ENCODE measurements at places on chromosomes 11 and 22.

DNA sequence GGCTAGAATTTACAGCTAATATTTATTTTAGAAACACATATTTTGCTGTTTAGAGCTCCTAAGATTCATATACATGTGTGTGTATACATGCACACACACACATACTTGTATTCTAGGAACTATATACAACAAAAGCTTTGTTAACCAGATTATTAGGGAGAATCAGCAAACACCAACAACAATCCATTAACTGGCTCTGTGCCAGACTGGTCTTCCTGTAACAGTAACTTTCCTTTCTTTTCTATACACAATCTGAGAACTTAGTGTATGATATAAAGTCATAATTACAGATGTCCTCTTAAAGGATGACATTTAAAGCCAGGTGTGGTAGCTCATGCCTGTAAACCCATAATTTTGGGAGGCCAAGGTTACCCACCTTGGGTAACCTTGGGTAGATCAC, 49.5 kb upstream of the CLNS1A start:
- no peak for DNase-seq

GRCh38 chr11:102647430-102647829, 22.3 kb upstream of the MMP20 start:
- DNase-seq: no peak

DNA sequence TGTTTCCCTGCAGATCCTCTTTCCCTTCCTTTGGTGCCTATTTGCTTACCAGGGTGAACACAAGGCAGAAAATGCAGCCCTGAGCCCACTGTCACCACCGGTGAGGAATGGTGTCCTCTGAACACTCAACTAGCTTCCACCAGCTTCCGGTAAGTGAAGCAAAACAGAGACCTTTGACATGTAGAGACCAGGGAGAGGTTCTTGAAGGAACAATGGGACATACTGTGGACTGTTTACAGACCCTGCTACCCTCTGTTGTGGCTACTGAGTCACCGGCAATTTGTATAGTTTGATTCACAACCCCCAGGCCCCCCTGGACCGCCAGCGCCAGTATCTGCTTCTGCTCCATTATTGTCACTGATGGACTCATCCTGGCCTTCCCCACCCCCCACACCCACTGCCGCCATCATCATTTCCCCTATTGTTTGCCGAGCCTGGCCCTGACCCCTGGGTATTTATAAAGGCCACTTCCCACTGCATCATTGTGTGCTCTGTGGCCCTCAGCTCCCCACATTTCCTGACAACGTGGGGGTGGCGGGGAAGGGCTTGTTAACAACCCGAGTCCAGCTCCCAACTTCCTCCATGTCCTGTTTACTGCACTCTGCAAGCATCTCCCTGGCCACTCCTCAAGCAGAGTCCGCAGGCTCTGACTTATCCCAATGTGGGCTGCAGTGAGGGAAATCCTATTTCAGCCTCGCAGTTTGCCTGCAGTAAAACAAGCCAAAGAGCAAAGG, 252.9 kb downstream of the ETS1 start:
- no peak for DNase-seq

- DNase-seq: no peak
Observed at GRCh38 chr11:69050592-69051380, 2.1 kb downstream of the TPCN2 start.

DNA sequence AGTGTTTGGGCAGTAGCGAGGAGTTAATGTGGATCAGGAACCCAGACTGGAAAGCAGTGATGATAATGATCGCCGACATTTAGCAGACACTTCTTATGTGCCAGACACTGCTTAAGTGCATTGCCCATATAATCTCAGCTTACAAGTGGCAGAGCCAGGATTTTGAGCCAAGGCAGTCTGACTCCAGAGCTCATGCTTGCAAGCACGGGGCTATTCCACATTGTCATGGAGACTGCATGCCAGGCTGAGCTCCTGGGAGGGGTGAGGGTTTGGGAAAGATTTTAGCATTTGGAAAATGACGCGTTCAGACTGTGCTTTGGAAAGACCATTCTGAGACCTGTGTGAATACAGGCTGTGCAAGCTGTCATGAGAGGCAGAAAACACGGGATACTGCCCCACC, 302.7 kb downstream of the DDX10 start:
- peak; percentile 16 for DNase-seq

DNA sequence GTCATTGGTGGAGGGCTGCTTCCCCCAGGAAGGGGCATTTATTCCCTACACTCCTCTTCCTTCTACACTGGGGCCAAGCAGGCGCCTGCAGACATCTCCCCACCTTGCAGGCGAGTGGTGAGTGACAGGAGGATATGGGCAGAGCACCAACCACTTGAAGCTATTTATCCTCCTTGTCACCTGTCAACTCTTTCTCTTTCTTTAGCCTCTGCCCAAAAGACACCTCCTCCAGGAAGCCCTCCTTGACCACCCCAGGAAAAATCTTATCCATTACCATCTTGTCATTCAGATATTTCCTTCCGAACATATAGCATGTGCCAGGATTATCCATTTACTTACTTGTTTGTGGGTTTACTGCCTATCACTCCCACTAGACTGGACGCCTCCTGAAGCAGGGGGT, 362.4 kb downstream of the MN1 start:
- DNase-seq: no peak

- no peak for DNase-seq
Observed at GRCh38 chr11:76023236-76024068, 182.8 kb downstream of the WNT11 start.

- no peak for DNase-seq
Observed at GRCh38 chr11:69309631-69310280, 15.8 kb downstream of the MYEOV start.

GRCh38 chr22:33831207-33831606, 89.1 kb downstream of the LARGE1 start:
- no peak for DNase-seq

DNA sequence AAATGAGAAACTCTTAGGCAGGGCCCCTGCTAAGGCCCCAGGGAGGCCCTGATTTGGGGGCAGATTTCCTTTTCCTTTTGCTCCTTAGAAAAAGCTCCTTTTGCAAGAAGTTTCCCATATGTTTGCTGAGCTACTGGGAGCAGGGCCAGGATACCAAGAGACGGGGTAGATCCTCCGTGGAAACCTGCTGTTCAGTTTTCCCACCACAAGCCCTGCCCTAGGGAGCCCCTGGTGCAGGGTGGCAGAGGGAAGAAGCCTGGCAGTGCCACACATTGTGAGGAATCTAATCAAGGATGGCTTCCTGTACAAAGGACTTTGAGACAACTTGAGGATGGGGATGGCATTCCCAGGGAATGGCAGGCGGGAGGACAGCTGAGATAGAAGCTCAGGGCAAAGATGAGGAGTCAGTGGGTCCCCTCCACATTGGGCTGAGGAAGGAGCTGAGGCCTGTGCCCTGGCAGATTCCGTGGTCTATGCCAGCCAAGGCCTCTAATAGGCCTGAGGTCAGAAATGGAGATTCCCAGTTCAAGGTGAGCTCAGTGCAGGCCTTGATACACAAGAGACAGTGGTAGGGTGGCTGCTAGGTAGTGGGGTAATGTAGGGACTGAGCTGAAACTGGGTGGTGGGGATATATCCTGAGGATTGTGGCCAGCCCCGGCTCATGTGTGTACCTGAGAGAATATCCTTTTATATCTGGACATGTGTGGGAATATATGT, 15.0 kb downstream of the TUB start:
- DNase-seq: peak; percentile 6

All from testis (tissue), 5 donors.